ENCODE measurements at places on chromosomes 1 and 21.

DNA sequence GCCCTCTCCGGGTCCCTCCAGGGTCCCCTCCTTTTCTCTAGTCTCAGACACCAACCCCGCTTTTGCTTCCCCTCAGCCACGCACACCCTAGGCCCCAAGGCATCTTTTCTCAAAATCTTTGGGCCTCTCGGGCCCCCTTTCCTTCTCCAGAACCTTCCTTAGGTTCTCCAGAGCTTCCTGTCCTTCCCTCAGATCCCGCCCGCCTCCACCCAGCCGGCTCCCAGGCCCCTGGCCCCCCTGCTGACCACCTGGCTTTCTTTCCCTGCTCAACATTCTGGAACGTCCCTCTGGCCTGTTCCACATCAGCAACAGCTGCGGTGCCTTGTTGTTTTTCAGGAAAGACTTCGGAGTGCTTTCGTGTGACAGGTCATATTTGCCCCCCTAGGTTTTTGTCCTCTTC lies 1.2 kb downstream of the ZDHHC18 start:
- no peak for DNase-seq

GRCh38 chr1:218322762-218323161 lies 22.4 kb upstream of the TGFB2 start:
- DNase-seq: no peak

- no peak for DNase-seq
Measured at GRCh38 chr1:20017741-20018140, 38.3 kb upstream of the PLA2G2A start.

DNA sequence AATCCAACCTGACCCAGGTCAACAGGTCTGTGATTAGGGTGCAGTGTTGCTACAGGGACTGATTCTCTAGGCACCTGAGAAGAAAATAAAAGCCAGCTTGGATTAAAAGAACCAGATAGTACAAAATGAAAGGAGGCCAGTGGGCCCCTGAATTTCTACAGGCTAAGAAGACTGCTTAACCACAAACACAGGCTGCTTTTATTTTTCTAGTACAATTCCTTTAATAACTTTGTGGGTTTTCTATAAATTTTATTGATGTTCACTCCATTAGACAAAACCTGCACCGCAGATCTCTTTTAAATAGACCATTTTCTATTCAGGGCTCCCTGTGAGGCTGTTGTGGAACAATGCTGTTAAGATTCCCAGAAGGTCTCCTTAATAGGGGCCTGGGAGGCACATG lies 9.7 kb upstream of the PRMT2 start:
- no peak for DNase-seq

GRCh38 chr1:232328486-232329102 lies 301.3 kb downstream of the SIPA1L2 start:
- no peak for DNase-seq

DNA sequence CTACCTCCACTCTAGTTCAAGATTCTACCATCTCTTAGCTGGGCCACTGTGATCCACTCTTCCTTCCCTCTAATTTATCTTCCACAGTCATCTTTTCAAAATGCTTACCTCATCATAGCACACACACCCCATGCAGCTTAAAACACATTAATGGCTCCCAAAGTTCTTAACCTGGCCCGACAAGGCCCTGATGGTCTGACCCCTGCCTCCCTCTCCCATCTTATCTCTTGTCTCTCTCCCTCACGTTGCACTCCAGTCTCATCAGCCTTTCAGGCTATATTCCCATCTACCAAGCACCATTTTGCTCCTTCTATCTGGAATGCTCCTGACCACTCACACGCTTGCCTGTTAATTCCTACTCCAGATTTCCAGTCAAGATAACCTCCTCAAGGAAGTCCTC lies 2.5 kb upstream of the ZBTB8A start:
- no peak for DNase-seq

GRCh38 chr1:224860488-224861338 lies 68.8 kb upstream of the DNAH14 start:
- no peak for DNase-seq

- DNase-seq: no peak
Measured at GRCh38 chr21:40531431-40532110, 315.4 kb downstream of the DSCAM start.

DNA sequence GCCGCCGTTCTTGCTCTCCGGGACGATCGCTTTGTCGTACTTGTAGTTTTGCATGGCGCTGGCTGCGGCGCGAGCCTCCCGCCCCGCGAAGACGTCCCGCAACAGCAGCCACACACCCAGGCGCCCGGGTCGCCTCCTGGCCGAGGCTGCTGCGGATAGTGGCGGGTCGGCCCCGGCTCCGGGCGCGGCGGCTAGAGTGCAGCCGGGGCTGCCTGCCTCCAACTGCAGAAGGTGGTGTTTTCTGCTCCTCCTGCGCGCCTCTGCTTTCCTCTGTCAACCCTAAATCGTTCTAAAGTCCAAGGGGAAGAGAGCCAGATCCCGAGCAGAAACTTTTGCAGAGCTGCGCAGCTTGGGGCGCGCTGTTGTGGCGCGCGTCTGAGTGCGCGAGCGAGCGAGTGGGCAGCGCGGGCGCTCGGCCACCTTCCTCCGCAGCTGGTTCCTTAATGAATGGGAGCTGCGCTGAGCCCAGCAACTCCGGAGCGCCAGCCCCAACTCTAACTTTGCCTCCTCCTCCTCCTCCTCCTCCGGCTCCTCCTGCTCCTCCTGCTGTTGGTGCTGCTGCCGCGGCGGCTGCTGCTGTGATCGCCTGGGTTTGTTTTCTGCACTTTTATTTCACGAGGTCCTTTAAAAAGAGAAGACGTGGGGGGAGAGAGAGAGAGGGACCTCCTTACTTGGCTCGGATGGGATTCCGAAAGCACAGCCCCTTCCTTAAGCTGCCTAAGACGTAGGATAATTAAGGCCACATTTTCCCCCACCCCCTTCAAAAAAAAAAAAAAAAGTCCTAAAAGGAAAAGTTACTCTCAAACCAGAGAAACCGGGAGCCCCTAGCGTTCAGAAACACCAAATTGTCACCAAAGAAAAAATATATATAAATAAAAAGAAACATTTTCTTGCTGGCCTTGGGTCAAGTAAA lies at the start of gene PLPP3:
Gene PLPP3, minus strand, starts transcription at position 601 of the 913 bp plus-strand sequence. Its CDS starts 547 bp downstream, at position 54.
- DNase-seq: peak; percentile 86

All from SK-MEL-5 (cell line).